Spinal cord (tissue), 10 donors: ENCODE measurements at places on chromosomes 3 and 15.

GRCh38 chr3:128112357-128112968, 11.1 kb downstream of the RUVBL1 start:
- DNase-seq = no peak

- no peak for DNase-seq
Observed at GRCh38 chr3:179957264-179957845, 79.4 kb downstream of the PEX5L start.

- DNase-seq = no peak
Observed at GRCh38 chr15:33028495-33028894, 166.0 kb downstream of the FMN1 start.

DNA sequence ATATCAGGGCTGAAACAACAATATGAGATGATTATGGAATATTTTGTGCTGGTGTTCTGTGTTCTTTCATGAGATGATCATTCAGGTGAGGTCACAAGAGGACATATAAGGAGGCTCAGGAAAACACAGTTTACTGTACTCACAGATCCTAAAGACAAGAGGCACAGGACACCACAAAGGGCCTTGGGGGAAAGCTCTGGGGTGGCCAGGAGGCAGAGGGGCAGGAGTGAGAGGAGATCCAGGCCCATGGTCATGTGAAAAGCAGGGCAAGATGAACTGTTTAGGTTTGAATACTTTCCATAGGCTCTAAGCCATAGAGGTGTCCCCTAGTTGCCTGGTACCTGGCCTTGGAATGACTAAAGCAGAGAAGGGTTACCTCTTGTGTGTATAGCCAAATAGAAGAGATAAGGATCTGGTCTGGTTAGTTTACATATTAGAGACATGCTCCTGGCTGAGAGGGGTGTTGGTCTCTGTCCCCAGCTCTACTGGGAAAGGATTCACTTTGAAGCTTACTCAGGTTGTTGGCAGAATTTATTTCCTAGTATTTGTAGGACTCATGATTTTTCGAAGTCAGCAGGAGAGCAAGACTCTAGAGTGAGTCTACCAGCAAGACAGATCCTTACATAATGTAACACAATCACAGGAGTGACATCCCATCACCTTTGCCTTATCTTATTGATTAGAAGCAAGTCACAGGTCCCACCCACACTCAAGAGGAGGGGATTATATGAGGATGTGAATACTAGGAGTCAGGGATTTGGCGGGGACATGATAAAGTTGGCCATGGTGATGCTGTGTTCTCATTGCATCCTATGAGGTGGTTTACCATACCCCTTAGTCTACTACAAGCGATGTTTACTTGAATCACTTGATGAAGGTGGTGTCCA, 11.3 kb upstream of the TM4SF1 start:
- no peak for DNase-seq

DNA sequence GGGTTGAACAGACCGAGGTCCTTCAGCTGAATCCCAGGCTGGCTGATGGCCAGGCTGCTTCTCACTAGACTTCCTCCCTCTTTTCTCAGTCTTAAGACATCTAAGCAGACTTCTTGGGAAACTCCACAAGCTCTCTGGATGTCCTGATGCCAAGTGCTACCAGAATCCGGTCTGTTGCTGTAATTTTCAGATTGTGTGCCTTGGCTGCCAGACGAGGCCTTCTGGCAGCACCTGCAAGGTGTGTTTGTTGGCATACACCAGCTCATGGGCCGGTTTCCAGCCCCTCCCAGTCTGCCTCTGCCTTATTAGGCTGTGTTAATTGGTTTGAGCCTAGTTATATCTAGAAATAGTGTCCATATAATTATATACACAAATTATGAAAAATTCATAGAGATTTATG, 120.6 kb downstream of the TNIK start:
- no peak for DNase-seq

- no peak for DNase-seq
Observed at GRCh38 chr3:62433396-62433795, 60.0 kb upstream of the FEZF2 start.

DNA sequence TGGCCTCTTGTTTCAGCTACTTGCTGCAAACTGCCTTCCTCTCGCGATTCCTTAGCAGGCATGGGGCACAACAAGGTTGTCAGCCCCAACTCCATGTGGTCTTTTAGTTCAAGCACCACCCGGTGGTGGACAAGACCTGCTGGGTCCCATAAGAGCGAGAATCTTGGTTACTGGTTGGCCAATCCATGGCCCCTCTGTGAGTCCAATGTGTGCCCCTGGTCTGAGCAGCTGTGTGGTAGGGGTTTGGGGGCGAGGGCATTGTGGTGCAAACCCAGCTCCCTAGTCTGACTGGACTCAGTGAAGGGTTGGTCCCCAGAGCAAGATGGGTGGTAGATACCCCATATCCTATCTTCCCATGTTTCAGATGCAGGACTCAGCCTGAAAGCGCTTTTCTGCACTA, 48.8 kb downstream of the MESD start:
- no peak for DNase-seq

- DNase-seq = no peak
Observed at GRCh38 chr3:73623346-73623745, 1.4 kb downstream of the PDZRN3 start.

DNA sequence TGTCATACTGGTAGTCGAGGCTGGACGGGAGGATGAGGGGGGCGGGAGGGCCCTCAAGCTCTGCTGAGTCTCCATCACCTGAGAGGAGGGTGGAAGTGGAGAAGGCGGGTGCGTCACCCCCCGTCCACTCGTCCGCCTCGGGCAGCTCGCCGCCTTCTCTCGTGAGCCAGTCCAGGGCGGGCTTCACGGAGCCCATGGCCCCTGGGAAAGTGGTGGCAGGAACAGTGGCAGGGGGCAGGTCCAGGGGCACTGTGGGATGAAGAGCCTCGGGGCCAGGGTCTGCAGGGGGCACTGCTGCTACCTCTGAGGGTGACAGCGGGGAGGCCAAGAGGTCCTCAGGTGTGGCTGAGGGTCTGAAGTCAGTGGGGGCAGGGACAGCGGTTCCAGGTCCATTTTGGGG, 10.3 kb downstream of the PLXNB1 start:
- no peak for DNase-seq

GRCh38 chr3:175009295-175009694, 150.2 kb downstream of the NAALADL2 start:
- no peak for DNase-seq

DNA sequence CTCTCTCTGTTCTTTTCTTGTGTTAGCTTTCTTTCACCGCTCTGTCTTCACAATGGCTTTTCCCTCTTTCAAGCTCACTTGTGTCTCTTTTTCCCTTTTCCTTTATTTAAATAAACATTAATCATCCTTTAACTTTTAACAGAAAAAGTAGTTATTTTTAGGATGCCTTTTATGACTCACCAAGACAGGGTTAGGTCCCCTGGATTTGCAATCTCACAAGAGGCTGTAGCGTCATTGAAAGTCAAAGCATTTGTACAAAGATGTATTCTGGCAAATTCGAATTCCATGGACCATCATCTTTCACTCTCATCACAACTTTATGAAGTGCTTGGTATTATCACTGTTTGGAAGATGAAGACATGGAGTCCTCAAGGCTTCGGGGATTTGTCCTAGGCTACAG, 34.8 kb upstream of the MCTP2 start:
- no peak for DNase-seq

GRCh38 chr15:31228980-31229826, 97.4 kb upstream of the KLF13 start:
- DNase-seq = no peak

GRCh38 chr3:57691411-57692132, 1.3 kb downstream of the DENND6A start:
- DNase-seq = no peak

GRCh38 chr15:75791337-75791713, 51.9 kb upstream of the UBE2Q2 start:
- no peak for DNase-seq

GRCh38 chr3:186974824-186975313, 44.5 kb downstream of the ST6GAL1 start:
- no peak for DNase-seq

GRCh38 chr15:31481142-31481541, 154.5 kb downstream of the KLF13 start:
- no peak for DNase-seq

- DNase-seq = no peak
Observed at GRCh38 chr3:167084545-167084944, 295.6 kb downstream of the ZBBX start.

- DNase-seq = peak; percentile 17
Observed at GRCh38 chr15:33234020-33234461, 39.5 kb upstream of the FMN1 start.

- DNase-seq = no peak
Observed at GRCh38 chr15:69795601-69796000, 302.1 kb downstream of the TLE3 start.

DNA sequence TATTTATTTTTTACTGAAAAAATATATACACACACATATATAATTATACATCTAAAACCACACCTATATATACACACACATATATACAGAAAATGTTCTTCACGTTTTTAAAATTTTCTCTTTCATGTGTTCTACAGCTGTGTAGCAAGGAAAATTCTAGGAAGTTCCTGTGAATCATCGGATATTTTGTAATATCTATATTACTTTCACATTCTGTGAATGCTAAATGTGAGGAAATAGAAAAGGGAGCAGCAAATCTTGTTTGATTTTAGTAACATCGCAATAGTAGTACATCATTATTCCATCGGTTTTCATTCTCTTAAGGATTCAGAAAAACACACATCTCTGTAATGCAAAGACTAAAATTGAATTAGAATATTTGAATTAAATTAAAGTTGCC, 836.8 kb upstream of the NECTIN3 start:
- no peak for DNase-seq

- DNase-seq = no peak
Observed at GRCh38 chr3:171286580-171287249, 173.5 kb downstream of the TNIK start.

GRCh38 chr3:31688984-31689383, 156.3 kb downstream of the STT3B start:
- no peak for DNase-seq

- DNase-seq = no peak
Observed at GRCh38 chr3:89364314-89364713, 256.9 kb downstream of the EPHA3 start.

GRCh38 chr3:193506921-193507320, 47.8 kb downstream of the ATP13A4 start:
- DNase-seq = no peak

DNA sequence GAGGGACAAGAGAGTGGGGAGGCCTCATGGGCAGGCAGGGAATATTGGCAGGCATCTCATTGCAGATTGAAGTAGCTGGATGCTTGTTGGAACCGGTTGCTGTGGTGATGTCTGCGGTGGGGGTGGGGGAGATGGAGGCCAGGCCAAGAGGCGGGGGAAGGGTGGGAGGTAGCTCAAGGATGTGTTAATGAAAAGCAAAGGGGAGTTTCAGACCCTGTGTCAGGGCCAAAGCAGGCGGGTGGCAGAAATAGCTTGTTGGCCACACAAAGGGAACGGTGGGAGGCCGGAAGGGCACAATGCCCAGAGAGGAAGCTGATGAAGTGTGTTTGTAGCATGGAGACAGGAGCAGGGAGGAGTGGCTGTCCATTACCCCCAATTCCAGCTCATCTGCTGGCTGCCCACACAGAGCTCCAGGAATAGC, 28.0 kb downstream of the CCDC33 start:
- no peak for DNase-seq
